Fibroblast of upper back skin (primary cell): ENCODE measurements at places on chromosomes 2 and 18.

- DNase-seq = no peak
These were observed 32.7 kb downstream of the AGFG1 start for GRCh38 chr2:227504700-227505099.

- no peak for DNase-seq
These were observed 112.0 kb downstream of the ZBTB7C start for GRCh38 chr18:48297139-48297538.

DNA sequence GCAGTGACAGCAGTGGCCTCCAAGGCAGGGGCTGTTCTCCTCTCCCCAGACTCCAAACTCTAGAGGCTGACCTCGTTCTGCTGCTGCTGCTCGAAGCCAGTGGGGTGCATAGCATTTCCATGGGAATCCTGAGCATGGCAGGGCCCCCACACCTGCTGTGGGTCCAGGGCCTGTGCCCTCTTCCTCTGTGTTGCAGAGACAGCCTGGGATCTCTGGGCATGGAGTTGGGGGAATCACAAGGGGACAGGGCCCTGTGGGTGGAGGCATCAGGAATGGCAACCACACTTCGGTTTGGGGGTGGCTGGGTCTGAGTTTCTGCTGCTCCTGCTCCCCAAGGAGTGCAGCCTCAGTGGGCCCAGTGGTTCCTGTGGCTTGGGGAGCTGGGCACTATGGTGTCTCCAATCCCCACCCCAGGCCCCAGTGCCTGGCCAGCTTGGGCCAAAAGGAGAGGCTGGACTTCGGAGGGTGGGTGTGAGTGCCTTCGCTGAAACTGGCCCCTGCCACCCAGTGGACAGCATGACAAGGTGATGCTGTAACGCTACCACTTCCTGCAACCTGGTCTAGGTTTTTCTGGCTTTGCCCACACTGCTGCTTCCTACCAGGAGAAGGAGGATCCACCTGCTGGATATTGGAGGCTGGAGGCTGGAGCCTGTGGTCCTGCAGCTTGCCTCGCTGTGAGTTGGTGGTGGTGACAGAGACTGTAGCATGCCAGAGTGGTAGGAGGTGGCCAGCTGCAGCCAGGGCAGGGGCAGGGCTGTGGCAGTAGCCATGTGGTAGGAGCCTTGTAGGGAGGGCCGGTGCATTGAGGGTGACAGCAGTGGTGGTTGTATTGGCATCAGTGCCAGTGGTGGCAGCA is 56.6 kb downstream of the SOWAHC start:
- no peak for DNase-seq

DNA sequence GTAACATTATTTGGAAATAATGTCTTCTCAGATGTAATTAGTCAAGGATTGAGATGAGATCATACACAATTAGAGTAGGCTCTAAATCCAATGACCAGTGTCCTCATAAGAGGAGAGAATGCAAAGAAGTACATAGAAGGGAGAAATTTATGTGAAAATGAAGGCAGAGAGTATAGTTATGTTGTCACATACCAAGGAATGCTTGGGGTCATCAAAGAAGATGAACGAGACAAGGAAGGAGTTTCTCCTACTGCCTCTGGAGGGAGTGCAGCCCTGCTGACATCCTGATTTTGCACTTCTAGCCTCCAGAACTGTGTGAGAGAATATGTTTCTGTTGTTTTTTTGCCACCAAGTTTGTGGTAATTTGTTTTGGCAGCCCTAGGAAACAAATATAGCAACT is 100.1 kb downstream of the GALNT13 start:
- DNase-seq = no peak

DNA sequence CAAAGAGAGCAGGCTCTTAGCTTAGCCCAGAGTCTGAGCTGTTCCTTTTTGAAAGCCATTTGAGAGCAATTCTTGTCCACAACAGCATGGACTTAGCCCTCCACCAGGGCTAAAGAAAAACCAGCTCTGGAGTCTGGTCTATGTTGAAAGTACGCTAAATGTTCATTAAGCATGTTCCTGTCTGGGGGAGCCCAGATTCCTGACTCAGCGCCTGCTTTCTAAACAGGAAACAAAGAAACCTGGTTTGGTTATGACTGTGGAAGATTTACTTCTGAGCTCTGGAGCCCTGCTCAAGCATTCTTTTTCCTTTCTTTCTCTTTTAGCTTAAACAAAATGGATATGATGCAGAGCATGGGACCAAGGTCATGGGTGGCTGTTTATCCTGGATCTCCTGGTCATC is 279.8 kb downstream of the RBM43 start:
- peak; percentile 55 for DNase-seq
